Panc1 (cell line): ENCODE measurements at places on chromosomes 12 and 14. TPM values are rescaled to one million over a fixed set of nuclear protein-coding genes. Genes with fewer than 3 reads are reported as not detected.
A peak's percentile ranks its signal among the peaks of the same experiment; 100 is the strongest.

The OASL gene
- 21.1 TPM for total RNA-seq

The TRIM9 gene
- 0.44 TPM for total RNA-seq

The PZP gene
- not detected for total RNA-seq

The C14orf180 gene
- not detected for total RNA-seq

The MYH6 gene
- total RNA-seq = not detected

The PRICKLE1 gene
- total RNA-seq = 20.1 TPM

DNA sequence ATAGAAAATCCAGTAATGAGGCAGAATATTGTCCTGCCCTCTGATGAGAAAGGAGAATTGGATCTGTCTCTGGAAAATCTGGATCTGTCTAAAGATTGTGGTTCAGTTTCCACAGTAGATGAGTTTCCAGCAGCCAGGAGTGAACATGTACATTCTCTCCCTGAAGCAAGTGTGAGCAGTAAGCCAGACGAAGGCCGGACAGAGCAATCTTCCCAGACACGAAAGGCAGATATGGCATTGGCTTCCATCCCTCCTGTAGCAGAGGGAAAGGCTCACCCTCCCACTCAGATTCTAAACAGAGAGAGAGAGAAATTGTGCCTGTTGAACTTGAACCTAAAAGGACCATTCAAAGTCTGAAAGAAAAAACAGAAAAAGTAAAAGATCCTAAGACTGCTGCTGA is 31.4 kb downstream of the PARP11 start:
- no peak overlapping the region for H3K4me3 ChIP-seq
- H3K4me1 ChIP-seq = no peaks in the 10 kb centered on the region
- H3K36me3 ChIP-seq = no peaks in the 10 kb centered on the region
- no peaks in the 10 kb centered on the region for H3K27me3 ChIP-seq

DNA sequence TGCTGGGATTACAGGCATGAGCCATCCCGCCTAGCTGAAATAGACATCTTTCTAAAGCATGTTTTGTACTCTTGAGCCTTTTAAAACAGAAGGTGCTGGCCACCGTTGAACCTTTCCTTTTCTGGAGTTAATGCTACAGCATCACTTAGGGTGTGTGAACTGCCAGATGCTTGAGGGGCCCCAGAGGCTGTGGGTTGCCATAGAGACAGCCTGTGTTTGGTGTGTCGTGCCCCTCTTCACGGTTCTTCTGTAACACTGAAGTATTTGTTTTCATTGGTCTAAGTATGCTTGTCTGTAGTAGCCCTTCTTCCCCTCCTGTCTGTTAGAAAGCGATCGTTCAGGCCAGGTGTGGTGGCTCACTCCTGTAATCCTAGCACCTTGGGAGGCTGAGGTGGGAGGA is 30.8 kb downstream of the PLEKHG3 start:
- H3K36me3 ChIP-seq = no peaks in the 10 kb centered on the region
- H3K4me1 ChIP-seq = no peaks in the 10 kb centered on the region
- no peak for DNase-seq
- H3K27me3 ChIP-seq = no peaks in the 10 kb centered on the region
- H3K27ac ChIP-seq = no peak overlapping the region

DNA sequence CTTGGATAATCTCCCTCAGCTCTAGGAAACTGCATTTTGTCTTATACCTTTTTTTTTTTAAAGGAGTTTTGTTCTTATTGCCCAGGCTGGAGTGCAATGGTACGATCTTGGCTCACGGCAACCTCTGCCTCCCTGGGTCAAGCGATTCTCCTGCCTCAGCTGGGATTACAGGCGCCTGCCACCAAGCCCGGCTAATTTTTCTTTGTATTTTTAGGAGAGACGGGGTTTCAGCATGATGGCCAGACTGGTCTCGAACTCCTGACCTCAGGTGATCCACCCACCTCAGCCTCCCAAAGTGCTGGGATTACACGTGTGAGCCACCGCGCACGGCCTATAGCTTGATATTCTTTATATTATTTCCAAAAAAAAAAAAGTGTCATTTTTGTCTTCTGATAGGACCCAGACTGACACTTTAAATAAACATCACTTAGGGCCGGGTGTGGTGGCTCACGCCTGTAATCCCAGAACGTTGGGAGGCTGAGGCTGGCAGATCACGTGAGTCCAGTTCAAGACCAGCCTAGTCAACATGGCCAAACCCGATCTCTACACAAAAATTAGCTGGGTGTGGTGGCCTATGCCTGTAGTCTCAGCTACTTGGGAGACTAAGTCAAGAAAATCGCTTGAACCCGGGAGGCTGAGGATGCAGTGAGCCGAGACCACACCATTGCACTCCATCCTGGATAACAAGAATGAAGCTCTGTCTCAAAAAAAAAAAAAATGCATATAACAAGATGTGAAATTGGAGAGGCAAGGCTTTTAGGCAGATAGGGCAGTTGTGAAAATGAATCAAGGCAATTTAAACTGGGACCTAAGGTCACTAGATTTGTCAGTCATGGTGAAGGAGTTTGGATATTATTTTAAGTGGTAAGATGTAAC is 18.4 kb downstream of the SLC2A3 start:
- DNase-seq = no peak
- no peaks in the 10 kb centered on the region for H3K36me3 ChIP-seq
- no peaks in the 10 kb centered on the region for H3K4me1 ChIP-seq
- no peak overlapping the region for H3K4me3 ChIP-seq
- H3K27me3 ChIP-seq = no peaks in the 10 kb centered on the region

- DNase-seq = no peak
- no peak overlapping the region for H3K27ac ChIP-seq
- H3K36me3 ChIP-seq = no peaks in the 10 kb centered on the region
Measured at GRCh38 chr12:96084624-96085023, 49.2 kb upstream of the LTA4H start.

DNA sequence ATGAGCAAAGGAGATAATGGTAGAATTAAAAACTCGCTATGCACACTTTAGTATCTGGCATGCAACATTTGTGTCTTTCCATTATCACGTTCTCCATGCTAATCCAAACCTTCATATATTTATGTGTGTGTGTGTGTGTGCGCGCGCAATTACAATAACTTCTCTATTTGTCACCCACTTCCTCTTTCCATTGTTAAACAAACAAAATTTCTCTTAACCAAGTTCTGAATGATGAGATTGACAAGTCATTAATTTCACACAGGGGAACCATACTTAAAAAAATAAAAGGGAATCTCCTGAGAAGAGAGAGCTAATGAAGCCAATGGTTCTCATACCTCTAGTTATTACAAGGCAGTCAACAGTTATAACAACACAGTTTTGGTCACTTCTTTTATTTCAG is 575.9 kb upstream of the MDGA2 start:
- H3K4me1 ChIP-seq = no peaks in the 10 kb centered on the region
- H3K27me3 ChIP-seq = no peaks in the 10 kb centered on the region
- H3K36me3 ChIP-seq = no peaks in the 10 kb centered on the region
- no peak overlapping the region for H3K27ac ChIP-seq
- no peak overlapping the region for H3K4me3 ChIP-seq

DNA sequence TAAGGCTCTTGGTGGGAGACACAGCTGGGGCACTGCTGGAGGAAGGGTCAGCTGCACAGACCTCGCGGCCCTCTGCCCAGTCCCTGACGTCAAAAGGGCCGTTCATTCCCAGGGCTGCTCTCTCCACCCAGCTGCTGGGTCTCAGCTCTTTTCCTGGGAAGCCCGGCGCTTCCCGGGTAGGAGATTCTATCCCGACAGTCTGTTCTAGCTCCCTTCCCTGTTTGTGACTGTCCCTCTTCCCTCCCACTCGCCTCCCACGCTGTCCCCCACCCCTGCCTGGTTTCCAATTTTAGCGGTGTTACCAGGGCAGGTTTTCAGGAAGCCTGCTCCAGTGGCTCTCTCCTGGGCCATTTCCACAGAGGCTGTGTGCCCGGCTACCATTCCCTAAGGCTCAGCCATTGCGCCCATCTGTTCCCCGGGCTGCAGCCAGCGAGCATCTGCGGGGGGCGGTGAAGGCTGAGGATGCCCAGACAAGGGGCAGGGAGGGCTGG is 186.6 kb downstream of the CACNA1C start:
- no peak overlapping the region for H3K27ac ChIP-seq
- no peaks in the 10 kb centered on the region for H3K36me3 ChIP-seq
- DNase-seq = no peak
- no peaks in the 10 kb centered on the region; the same call in 1 of the 2 replicates for H3K4me1 ChIP-seq
- no peak overlapping the region for H3K4me3 ChIP-seq

- no peaks in the 10 kb centered on the region for H3K27me3 ChIP-seq
- no peak overlapping the region for H3K27ac ChIP-seq
- H3K4me1 ChIP-seq = no peaks in the 10 kb centered on the region
- H3K36me3 ChIP-seq = no peaks in the 10 kb centered on the region
- DNase-seq = no peak
- H3K4me3 ChIP-seq = no peak overlapping the region
Measured at GRCh38 chr14:71551291-71551950, 380.8 kb upstream of the RGS6 start.

- no peak for DNase-seq
- H3K27me3 ChIP-seq = no peaks in the 10 kb centered on the region
- peak overlapping the region; percentile 93 for H3K27ac ChIP-seq
- no peak overlapping the region for H3K4me3 ChIP-seq
- peaks cover 32% of the 10 kb centered on the region for H3K4me1 ChIP-seq
- no peaks in the 10 kb centered on the region for H3K36me3 ChIP-seq
Measured at GRCh38 chr14:68229423-68230100, 410.0 kb downstream of the RAD51B start.

GRCh38 chr14:33846100-33846824 is 104.6 kb downstream of the EGLN3 start:
- no peak overlapping the region for H3K27ac ChIP-seq
- H3K4me1 ChIP-seq = no peaks in the 10 kb centered on the region
- H3K36me3 ChIP-seq = no peaks in the 10 kb centered on the region
- DNase-seq = no peak

GRCh38 chr12:115761784-115762183 is 515.7 kb downstream of the MED13L start:
- H3K4me3 ChIP-seq = no peak overlapping the region
- H3K27me3 ChIP-seq = peaks cover 15% of the 10 kb centered on the region
- H3K4me1 ChIP-seq = no peaks in the 10 kb centered on the region
- no peaks in the 10 kb centered on the region for H3K36me3 ChIP-seq
- no peak overlapping the region for H3K27ac ChIP-seq

DNA sequence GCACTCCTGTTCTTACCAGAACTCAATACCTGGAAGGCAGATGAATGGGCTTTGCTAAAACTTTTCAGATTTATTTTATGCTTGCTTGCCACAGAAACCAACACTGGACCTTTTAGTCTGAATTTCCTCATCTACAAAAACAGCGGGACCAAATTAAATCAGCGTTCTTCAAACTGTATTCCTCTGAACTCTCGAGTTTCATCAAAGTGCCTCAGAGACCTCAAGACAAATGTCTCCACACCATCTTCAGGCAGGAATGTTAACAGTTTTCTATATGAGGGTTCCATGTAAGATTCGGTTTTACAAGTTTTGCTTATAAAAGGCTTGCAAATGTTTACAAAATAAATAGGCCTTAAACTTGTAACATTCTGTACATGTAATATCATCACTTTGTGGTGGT is 74.6 kb downstream of the MED13L start:
- H3K4me3 ChIP-seq = no peak overlapping the region
- no peaks in the 10 kb centered on the region for H3K27me3 ChIP-seq
- DNase-seq = no peak
- H3K4me1 ChIP-seq = peaks cover 36% of the 10 kb centered on the region
- H3K36me3 ChIP-seq = no peaks in the 10 kb centered on the region

GRCh38 chr14:22836301-22837113 is at the start of gene MMP14:
Gene MMP14 (plus strand): TSS chr14:22836585. CDS start chr14:22836818, 233 bp downstream.
- peak within 1 kb of the TSS; percentile 68 for H3K27ac ChIP-seq
- no peaks in the 10 kb centered on the region for H3K27me3 ChIP-seq
- peak within 1 kb of the TSS; percentile 76 for H3K4me3 ChIP-seq
- DNase-seq = no peak
- H3K4me1 ChIP-seq = no peaks in the 10 kb centered on the region; the same call in none of the 2 replicates
- peaks cover 3% of the 10 kb centered on the region; the same call in 1 of the 2 replicates for H3K36me3 ChIP-seq

DNA sequence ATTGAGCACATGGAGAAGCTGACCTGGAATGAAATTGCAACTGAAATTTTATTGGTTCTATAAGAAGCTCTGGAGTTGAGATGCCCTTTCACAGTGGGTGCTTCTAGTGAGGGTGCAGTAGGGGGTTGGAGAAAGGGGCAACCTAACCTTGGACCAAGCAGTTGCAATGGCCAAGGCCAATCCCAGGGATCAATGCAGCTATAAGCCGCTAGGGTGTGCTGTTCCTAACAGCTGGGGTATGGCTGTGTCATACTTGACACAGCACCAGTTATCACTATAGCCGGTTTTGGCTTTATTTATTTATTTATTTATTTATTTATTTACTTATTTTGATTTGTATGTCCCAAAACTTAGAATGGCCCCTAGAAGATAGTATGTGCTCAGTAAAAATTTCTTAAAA is 505.9 kb downstream of the FLRT2 start:
- no peak overlapping the region for H3K27ac ChIP-seq
- H3K4me3 ChIP-seq = no peak overlapping the region
- no peaks in the 10 kb centered on the region for H3K4me1 ChIP-seq
- no peak for DNase-seq

GRCh38 chr12:110266980-110267620 is 13.9 kb upstream of the ATP2A2 start:
- no peaks in the 10 kb centered on the region for H3K36me3 ChIP-seq
- H3K27ac ChIP-seq = no peak overlapping the region
- H3K4me1 ChIP-seq = peaks cover 30% of the 10 kb centered on the region
- no peak overlapping the region for H3K4me3 ChIP-seq
- H3K27me3 ChIP-seq = no peaks in the 10 kb centered on the region
- DNase-seq = no peak

GRCh38 chr12:109121346-109121880 is 5.0 kb downstream of the ACACB start:
- H3K4me1 ChIP-seq = no peaks in the 10 kb centered on the region
- H3K27me3 ChIP-seq = no peaks in the 10 kb centered on the region
- no peak overlapping the region for H3K27ac ChIP-seq
- H3K36me3 ChIP-seq = no peaks in the 10 kb centered on the region

DNA sequence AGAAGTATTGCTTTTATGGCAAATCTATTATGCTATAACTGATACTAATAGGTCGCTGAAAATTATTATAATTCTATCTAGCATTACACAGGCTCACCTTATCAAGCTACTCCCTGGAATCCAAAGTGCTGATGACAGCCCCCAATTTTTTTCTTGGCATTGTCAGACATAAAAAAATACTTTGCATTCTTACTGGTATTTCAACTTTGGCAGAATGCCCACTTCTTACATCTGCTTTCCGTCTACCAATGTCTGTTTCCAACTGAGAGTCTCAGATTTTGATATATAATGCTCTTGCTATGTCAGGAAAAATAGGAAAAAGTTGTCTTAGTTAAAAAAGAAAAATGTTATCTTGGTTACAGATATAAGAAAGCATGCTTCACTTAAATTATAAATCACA is 615.4 kb downstream of the C12orf50 start:
- H3K27me3 ChIP-seq = no peaks in the 10 kb centered on the region
- no peak overlapping the region for H3K4me3 ChIP-seq
- no peaks in the 10 kb centered on the region for H3K36me3 ChIP-seq
- H3K27ac ChIP-seq = no peak overlapping the region
- DNase-seq = no peak
